ENCODE measurements at places on chromosomes 6 and 20. TPM values are rescaled to one million over a fixed set of nuclear protein-coding genes. Genes with fewer than 3 reads are reported as not detected.

HLA-DPB1 gene
- 10.3 TPM for total RNA-seq

PNPLA1 gene
- total RNA-seq, result not detected

RSPO3 gene
- total RNA-seq, result 2.8 TPM

PTGIS gene
- total RNA-seq, result 1.8 TPM

FAM209B gene
- total RNA-seq, result not detected

HDGFL1 gene
- not detected for total RNA-seq

NFKBIL1 gene
- total RNA-seq, result 21.9 TPM

DLK2 gene
- total RNA-seq, result 0.25 TPM

DNA sequence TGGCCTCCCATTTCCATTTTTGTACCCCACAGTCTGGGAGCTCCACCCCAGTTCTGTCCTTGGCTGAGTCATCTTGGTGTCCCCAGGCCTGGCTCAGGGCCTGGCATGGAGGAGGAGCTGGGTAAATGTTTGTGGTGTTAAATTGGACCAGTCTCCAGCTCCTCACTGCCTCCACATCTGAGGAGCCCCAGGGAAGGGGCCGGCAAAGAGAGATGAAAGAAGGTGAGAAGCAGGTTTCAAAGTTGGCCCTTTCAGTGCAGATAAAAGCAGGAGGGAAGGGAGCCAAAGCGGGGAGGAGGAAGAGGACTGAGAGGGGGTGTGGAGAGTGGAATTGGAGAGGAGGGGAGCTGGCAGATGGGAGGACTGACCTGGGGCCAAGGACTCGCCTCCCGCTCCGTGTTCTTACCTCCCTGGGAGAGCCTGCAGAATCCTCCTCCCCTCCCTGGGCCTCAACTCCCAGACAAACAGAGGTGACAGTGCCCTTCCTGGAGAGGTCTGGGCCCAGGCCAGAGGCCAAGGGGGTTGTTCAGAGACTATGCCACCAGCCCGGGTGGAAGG, 89.0 kb downstream of the CD40 start:
- DNase-seq, result no peak

- no peak for DNase-seq
Observed at GRCh38 chr20:3046677-3047462, 1.0 kb downstream of the MRPS26 start.

DNA sequence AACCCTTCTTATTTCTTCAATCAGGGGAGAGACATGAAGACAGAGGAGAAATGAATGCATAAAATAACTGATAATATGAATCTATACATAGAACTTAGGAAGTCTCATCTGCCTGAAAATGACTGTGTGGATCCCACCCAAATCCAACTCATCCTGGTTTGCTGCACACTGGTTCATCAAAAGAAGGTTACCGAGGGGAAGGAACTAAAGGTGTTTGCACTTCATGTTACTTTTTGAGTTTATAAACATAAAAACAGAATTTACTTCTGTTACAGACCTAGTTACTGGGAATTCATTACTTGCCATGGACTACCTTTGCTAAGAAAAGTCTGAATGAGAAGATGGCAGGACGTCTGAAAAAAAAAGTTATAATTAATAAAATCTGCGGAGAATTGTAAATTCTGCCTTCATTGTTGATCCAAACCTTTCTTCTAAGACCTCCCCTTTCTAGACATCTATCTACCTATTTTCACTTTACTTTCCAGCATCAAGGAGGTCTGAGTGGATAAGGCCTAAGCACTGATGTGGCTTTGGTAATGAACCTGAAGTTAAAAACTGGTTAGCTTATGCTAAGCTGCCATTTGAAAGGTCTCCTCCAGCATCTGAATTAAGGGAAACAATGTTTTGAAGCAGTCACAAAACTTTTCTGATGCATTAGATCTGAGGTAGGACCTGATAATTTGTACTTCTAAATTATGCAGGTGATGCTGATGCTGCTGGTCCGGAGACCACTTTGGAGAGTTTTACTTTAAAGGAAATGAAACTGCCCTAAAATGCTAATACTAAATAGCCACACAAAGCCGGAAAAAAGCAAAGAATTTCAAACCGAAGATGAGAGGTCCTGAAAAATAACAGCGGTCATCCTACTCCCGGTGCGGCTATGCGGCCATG, 84.0 kb downstream of the HFE start:
- no peak for DNase-seq

GRCh38 chr6:129130959-129131681, 248.2 kb downstream of the LAMA2 start:
- DNase-seq, result no peak

DNA sequence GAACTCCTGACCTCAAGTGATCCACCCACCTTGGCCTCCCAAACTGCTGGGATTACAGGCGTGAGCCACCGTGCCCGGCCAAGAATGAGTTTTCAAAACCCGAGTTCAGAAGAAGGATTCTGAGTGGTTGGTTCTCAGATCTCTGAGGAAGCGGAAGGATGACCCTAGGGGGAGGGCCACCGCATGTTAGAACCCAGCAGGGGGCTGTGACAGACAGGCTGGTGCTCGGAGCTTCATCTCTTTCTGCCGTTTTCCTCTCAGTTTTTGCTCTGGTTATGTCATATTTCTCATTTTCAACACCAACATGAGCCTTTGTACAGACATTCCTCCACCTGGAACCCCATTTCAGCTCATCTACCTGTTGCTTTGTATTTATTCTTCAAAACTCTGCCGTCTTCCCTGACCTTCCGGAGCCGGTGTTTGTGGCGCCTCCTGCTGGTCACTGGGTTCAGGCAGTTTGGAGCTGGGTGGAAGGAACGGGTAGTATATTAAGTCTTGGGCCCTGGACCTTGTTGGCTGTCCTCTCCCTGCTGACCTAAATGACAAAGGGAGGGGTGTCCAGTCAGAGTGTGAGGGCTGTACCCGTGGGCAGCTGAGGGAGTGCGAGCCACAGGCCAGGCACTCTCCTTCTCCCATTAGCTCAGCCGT, at the start of gene DEFB123:
Gene DEFB123, plus strand, starts transcription at position 621 of the 648 bp plus-strand sequence. CDS start 67 bp downstream, outside the sequence.
- no peak for DNase-seq

GRCh38 chr6:157272866-157273755, 50.2 kb downstream of the TMEM242 start:
- no peak for DNase-seq

DNA sequence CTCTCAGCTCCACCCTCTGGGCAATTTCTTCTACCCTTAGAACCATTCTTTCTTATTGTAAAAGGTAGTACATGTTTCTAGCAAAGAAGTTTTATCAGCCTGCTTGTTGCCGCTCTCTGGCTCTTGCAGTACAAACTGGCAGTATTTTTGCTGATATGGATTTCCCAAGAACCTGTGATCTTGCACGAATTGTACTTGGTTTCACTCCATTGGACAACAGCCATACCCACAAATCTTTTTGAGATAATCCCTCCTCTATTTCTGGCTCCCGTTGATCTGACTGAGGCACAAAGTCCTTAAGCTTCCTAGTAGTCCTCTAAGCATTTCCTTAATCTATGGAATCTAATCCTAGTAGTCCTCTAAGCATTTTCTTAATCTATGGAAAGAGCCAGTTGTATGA, 487.0 kb upstream of the PTCHD4 start:
- no peak for DNase-seq

- DNase-seq, result no peak
Observed at GRCh38 chr6:67759001-67759400, 876.1 kb upstream of the ADGRB3 start.

DNA sequence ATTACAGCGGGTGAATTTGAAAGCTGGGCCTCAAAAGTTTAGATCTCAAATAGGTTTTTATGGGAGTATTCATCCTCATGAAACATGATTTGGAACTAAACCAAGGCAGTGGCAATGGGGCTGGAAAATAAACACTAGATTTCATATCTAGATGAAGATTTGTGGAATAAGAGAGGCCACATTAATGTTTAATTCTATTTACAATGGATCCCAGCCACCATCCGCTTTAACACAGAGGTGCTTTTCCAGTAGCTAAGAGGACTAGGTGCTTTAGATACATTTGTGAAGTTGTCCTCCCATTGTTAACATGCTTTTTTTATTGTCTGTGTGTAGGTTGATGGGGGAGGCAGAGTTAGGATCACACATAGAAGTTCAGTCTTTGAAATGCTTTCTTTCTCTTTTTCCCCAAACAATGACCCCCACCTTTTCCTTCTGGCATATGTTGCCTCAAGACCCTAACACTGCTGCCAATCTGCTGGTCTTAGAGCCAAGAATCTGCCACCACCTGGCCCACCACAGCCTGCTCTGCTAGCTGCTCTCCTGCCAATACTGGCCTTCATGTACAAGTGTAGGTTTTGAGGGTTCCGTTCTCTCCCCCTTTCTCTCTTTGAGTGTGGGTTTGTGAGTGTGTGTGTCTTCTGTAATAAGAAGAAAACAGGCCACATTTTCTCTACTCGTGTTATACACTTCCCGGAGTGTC, 27.8 kb upstream of the GFRAL start:
- no peak for DNase-seq

- peak; percentile 53 for DNase-seq
Observed at GRCh38 chr6:33700391-33701050, 11.0 kb downstream of the UQCC2 start.

GRCh38 chr20:19620446-19620845, 137.6 kb upstream of the RIN2 start:
- no peak for DNase-seq

DNA sequence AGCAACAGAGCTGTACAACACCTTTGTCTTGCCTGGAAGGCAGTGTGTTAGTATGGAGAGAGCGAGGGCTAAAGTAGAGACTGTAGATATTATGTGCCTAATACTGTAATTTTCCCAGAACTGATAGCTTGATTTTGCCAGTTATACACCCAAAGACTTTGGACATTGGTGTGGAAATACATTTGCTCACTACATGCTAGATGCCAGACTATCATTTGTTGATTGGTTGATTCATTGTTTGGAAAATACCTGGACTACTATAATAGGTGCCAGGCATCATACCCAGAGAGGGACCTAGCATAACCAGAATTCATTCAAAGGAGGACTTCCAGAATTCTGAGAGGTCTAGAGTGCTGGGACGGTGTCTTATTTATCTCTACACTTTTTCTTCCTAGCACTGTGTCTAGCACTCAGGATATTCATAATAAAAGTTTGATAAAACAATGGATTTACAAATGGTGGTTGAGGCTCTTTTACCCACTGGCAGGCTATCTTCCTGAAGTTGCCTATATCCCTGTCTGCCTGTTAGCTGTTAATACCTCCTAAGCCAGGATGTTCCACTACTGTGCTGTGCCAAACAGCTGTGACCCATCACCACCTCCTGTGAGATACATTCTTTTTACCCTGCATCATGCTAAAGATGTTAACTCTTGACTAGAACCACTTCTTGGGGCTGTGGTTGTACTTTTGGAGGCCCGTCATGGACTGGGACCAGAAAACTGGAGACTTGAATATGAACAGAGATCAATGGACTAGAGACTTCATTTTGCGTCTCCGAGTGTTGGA, 72.2 kb upstream of the FUCA2 start:
- no peak for DNase-seq

DNA sequence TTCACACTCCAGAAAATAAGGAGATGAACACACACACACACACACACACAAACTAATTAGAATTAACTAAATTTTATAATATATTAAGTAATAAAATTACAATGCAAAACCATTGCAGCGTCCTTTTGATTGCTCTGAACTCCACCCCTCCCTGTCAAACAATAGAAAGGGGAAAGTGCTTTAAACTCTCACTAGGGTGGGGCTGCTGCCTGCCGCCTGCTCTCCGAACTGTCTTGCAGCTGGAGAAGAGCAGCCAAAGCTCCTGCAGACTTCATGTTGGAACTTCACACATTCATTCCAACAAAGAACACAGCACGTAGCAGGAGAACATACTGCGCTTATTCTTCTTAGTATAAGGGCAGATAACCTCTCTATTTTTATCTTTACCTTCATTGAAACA, 83.2 kb downstream of the GCLC start:
- DNase-seq, result no peak

- DNase-seq, result no peak
Observed at GRCh38 chr20:35629427-35630145, 14.0 kb downstream of the SPAG4 start.

DNA sequence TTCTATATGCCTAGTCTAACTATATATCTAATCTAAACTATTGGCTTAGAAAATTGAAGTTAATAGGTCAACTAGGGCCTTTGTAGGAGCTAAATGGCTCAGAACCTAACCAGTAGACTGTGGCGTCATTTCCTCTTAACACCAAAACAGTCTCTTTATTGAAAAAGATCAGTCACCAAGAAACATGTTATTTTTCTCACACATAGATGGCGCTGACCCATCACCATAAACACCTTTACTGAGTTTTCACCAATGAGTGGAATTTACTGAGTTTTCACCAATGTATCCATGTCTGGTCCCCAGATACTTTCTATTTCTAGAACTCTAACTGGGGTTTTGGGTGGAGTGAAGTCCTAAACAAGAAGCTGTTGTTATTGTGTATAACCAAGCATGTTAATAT, 636.0 kb downstream of the BCKDHB start:
- DNase-seq, result no peak
